ENCODE measurements at places on chromosomes 16 and 17.

DNA sequence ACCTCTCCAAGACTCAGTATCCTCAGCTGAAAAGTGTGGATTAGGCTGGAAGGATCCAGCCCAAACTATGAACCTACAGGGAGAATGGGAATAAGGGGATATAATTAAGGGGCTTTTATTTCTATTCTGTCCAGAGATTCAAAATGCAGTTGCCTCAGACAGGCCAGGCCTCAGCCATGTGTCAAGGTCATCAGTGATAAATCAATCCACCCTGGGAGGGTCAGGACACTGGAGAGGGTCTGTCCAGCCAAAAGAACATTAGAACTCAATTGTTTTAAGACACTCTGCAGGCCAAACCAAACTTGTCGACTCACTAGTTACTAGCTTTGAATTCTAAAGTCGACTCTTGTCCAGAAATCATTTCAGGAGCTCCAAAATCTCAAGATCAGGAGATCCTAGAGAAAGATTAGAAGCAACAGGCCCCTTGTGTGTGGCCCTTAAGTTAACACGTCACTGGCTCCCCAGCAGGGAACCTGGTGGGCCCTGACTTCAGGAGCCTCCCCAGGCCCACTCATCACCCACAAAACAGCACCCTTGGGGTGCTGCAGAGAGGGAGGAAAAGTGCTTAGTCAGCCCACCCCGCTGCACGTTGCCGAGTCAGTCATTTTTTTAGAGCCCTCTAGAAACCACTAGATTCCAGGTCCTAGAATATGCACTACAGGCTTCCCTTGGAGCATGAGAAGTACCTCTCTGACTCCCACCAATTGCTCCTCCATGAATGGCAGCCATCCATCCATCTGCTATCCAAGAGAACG lies 156.8 kb downstream of the XYLT1 start:
- no peak for DNase-seq

GRCh38 chr17:36592316-36592715 lies 637 bp downstream of the DHRS11 start:
- DNase-seq, result no peak

GRCh38 chr17:79792984-79793923 lies 3.6 kb downstream of the CBX8 start:
- no peak for DNase-seq

DNA sequence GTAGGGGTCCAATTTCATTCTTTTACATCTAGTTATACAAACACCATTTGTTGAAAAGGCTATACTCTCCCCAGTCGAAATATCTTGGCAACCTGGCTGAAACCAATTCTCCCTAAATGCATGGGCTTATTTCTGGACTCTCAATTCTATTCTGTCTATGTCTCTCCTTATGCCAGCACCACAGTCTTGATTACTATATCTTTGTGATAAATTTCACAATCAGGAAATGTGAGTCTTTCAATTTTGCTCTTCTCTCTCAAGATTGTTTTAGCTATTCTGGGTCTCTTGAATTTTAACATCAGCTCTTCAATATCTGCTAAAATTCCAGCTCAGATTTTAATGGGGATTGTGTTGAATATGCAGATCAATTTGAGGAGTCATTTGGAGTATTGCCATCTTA lies 5.9 kb upstream of the TRIM25 start:
- DNase-seq, result no peak

Data from CD4-positive, alpha-beta T cell treated with Interleukin-15 for 4 hours (primary cell).